Kidney glomerular epithelial cell (primary cell): ENCODE measurements at places on chromosomes 11 and 22.

GRCh38 chr22:49426618-49427266 lies 400.9 kb downstream of the BRD1 start:
- no peak for DNase-seq

DNA sequence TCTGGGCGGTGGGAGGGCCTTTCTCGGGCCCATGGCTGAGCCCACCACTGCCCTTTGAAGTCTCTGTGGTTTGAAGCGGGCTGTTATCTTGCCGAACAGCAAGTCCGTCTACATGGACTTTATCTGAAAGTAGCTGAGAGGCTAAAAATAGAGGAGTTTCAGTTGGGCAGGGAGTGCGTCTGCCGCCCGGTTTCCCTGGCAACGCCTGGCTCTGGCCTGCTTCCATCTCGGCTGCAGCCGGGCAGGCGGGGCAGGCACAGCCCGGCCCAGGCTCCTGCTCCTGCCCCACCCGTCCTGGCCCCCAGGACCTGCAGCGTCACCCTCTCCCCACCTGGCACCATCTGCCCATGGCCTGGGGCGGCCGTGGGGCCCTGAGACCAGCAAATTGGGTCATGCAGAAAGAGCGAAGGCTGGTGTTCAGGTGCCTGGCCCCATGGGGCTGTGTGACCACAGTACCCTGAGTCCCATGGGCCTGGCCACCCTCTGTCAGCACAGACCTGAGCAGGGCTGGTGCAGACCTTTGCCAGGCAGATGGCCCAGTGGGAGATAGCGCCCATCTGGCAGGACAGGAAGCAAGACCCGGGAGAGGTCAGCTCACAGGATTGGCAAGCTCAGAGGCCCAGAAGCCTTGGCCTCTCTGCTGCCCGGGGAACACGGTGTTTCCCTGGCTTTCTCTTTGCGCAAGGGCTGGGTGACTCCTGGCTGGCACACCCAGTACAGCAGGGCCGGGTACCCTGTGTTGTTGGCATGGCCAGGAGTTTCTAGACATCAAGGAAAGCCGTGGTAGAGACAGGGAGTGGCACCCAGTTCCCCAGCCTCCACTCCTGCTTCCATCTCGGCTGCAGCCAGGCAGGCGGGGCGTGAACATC lies 79.1 kb upstream of the KCNQ1OT1 start:
- DNase-seq = peak; percentile 40

DNA sequence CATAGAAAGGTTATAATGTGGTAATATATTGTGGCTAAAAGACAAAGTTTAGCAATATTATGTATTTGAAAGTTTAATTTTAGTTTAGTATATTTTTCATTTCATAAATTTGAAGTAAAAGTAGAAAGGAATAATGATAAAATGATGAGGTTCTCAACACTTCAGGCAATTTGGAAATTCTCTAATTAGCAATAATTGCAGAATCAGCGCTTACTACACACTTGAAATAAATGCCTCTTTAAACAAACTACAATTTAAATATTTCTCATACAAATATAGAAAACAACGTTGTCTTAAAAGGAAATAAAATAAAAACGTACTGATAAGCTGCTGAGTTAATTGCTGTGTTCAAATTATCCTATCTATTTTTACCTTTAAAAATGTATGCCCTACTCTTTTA lies 25.9 kb downstream of the CASP12 start:
- no peak for DNase-seq

DNA sequence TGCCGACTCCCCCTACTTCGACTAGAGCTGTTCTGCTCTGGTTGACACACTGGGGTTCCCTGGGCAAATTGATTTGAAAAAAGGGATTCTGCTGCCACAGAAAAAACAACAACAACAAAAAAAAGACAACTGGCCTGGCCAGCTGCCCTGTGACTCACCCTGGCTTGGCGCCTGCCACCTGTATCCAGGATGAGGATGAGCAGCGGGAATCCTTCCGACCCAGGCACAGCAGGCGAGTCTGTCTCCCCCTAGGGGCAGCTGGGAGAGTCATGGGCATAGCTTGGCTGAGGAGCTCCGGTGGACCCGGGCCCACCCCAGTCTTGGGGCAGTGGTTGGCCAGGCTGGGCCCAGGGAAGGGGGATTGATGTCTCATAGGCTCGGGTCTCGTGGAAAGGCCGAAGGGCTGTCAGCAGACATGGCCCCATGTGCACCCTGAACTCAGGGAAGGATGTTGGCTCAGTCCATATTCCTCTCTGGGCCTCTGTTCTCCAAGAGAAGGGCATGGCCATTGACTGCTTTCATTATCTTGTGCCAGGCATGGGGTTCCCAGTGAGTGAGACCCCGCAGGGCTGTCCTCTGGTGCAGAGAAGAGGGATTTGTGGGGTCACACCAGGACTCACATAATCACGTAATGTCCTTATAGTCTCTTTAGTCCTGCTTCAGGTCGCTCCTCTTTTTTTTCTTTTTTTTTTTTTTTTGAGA lies 10.4 kb upstream of the SUN2 start:
- peak; percentile 71 for DNase-seq

DNA sequence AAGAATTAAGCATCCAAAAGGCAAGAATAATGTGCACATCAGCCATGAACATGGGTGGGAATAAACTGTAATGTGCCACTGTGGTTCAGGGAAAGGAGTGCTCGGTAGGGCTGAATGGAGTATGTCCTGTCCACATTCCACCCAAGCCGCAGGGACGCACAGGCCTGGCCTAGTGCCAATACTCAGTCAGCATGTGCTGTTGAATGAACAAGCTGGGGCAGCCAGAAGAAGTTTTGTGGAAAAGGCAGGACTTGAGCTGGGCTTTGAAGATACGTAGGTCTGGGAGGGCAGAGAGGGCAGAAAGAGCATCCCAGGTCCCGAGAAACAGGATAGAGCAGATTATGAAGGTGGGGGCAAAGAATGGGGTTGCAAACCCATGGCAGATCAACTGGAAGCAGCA lies 60.0 kb upstream of the PLET1 start:
- DNase-seq = no peak

GRCh38 chr11:118343981-118344515 lies at the start of gene CD3G:
Gene CD3G (plus strand): TSS chr11:118344344. CDS start chr11:118344424, 80 bp downstream.
- DNase-seq = no peak
